Right atrium auricular region (tissue), 2 donors: ENCODE measurements at places on chromosomes 5 and 9. TPM values are rescaled to one million over a fixed set of nuclear protein-coding genes. Genes with fewer than 3 reads are reported as not detected.

DNA sequence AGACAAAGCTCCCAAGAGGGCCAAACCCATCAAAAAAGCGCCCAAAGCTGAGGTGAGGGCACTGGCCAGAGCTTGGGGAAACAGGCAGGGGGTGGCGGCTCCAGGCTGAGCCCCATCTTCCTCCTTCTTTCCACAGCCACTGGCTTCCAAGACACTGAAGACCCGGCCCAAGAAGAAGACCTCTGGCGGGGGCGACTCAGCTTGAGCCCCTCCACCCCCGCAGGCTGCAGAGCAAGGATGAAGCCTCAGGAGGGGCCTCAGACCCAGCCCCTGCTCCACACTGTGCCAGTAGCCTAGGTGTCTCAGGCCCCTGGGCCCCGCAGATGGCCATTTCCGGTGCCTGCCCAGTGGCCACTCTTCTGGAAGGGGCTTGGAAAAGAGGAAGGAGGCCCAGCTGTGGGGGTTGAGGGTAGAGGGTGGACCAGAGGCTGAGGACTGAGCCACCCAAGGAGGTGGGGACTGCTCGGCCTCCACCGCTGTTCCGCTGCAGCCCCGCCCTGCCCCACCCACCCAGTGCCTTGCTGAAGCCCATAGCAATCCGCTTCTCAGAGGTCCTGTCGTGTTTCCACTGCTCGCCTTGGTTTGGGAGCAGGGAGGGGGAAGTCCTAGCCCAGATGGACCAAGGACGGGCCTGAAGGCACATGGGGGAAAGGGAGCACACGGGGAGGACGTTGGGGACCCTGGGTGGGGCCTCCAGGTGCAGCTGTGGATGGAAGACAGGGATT lies 6.9 kb downstream of the REEP2 start:
- H3K27me3 ChIP-seq, result no peaks in the 10 kb centered on the region
- no peaks in the 10 kb centered on the region for H3K36me3 ChIP-seq
- no peaks in the 10 kb centered on the region for H3K4me1 ChIP-seq
- no peak for DNase-seq
- no peak overlapping the region for H3K27ac ChIP-seq

GRCh38 chr9:557601-558201 lies 283.8 kb upstream of the DMRT1 start:
- H3K4me1 ChIP-seq, result no peaks in the 10 kb centered on the region
- no peaks in the 10 kb centered on the region for H3K27me3 ChIP-seq
- no peak overlapping the region for H3K27ac ChIP-seq
- DNase-seq, result no peak
- H3K36me3 ChIP-seq, result no peaks in the 10 kb centered on the region

DNA sequence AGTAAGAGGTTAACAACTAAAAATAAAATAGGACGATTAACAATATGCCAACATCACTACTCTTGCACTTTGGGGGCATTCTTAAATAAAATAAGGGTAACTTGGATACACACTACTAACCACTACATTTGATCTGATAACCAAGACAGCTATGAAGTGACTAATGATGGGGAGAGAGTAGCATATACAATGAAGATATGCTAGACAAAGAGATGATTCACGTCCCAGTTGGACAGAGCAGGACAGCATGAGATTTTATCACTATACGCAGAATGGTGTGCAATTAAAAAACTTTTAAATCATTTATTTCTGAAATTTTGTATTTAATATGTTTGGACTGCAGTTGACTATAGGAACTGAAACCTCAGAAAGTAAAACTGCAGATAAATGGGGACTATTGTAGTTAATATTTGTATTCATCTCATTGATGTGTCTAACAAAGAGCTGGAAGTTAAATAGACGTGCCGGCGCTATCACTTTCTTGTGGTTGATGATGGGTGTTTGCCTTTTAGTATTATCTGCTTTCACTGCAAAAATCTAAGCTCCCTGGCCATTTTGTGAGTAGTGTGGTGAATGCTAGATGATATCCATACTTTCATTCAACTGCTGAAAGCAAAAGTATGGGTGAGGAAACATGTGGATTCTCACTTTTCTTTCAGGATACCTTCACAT lies 18.7 kb downstream of the GIN1 start:
- no peak for DNase-seq
- H3K36me3 ChIP-seq, result peaks cover 20% of the 10 kb centered on the region
- H3K27ac ChIP-seq, result no peak overlapping the region
- no peaks in the 10 kb centered on the region for H3K27me3 ChIP-seq
- H3K4me3 ChIP-seq, result no peak overlapping the region
- H3K4me1 ChIP-seq, result no peaks in the 10 kb centered on the region

- H3K27ac ChIP-seq, result no peak overlapping the region
- no peak for DNase-seq
- H3K27me3 ChIP-seq, result no peaks in the 10 kb centered on the region
Observed at GRCh38 chr5:83967417-83967816, 246.8 kb upstream of the HAPLN1 start.

- no peak overlapping the region for H3K4me3 ChIP-seq
- no peaks in the 10 kb centered on the region for H3K36me3 ChIP-seq
- H3K27me3 ChIP-seq, result no peaks in the 10 kb centered on the region
- no peak for DNase-seq
- peaks cover 7% of the 10 kb centered on the region for H3K4me1 ChIP-seq
Observed at GRCh38 chr5:96022971-96023370, 61.3 kb upstream of the ELL2 start.

- no peak overlapping the region for H3K27ac ChIP-seq
- no peaks in the 10 kb centered on the region for H3K27me3 ChIP-seq
- no peak for DNase-seq
- no peaks in the 10 kb centered on the region for H3K4me1 ChIP-seq
Observed at GRCh38 chr9:25117791-25118190, 560.5 kb downstream of the TUSC1 start.

GRCh38 chr5:102747386-102748166 lies 7.5 kb upstream of the PAM start:
- no peak overlapping the region for H3K4me3 ChIP-seq
- H3K27ac ChIP-seq, result no peak overlapping the region
- no peaks in the 10 kb centered on the region for H3K36me3 ChIP-seq

DNA sequence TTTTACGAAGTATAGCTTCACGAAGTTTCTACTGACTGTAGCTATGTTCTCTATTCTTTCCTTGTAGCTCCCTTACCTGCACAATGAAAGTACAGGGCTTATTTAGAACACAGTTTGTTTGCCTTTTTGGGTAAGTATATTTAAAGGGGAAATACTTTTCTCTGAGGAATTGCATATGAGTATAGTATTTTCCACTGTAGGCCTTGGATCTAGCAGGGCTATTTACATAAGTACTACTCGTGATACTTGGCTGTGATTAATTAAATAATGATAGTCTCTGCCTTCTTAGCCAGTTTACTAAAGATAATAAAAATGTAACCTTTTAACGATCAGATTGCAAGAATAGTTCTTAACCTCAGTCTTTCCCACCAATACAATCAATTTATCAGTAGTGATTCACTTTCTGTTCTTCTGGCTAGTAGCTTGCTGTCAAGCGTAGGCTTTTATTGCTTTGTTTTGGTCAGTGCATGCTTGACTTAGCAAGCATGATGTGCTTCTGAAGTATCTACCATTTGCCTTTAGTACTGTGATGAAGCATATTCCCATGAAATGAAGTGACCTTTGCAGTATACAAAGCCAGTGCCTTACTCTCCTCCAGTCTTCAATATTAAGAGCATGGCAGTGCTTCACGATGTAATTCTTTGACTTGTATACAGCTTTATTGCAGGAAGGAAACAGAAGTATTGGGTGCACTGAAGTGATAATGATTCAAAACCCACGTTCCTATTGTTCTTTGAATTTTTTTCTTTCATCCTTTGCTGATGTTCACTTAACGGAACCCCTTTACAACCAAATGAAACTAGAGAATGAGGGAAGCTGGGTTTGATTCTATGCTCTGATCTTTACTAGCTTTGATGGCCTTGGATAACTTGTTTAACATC lies 64.2 kb downstream of the SLC44A1 start:
- H3K36me3 ChIP-seq, result no peaks in the 10 kb centered on the region
- no peak overlapping the region for H3K4me3 ChIP-seq
- DNase-seq, result no peak
- no peaks in the 10 kb centered on the region for H3K4me1 ChIP-seq
- no peak overlapping the region for H3K27ac ChIP-seq
- no peaks in the 10 kb centered on the region for H3K27me3 ChIP-seq

DNA sequence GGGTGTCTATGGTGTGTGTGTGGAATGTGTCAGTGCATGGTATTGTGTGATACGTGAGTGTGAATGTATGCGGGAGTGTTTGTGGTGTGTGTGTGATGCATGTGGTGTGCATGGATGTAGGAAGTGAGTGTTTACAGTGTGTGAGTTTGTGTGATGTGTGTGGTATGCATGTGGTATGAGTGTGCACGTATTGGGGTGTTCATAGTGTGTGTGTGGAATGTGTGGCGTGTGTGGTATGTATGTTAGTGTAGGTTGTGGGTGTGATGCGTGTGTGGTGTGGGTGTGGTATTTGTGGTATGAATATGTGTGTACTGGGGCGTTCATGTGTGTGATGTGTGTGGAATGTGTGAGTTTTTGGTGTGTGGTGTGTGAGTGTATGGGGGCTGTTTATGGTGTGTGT lies 40.1 kb upstream of the BICD2 start:
- no peak for DNase-seq
- H3K4me1 ChIP-seq, result no peaks in the 10 kb centered on the region

- no peaks in the 10 kb centered on the region for H3K4me1 ChIP-seq
- no peak for DNase-seq
- H3K27ac ChIP-seq, result no peak overlapping the region
- H3K4me3 ChIP-seq, result no peak overlapping the region
- H3K36me3 ChIP-seq, result no peaks in the 10 kb centered on the region
Observed at GRCh38 chr5:73674669-73675004, 48.6 kb downstream of the ARHGEF28 start.

DNA sequence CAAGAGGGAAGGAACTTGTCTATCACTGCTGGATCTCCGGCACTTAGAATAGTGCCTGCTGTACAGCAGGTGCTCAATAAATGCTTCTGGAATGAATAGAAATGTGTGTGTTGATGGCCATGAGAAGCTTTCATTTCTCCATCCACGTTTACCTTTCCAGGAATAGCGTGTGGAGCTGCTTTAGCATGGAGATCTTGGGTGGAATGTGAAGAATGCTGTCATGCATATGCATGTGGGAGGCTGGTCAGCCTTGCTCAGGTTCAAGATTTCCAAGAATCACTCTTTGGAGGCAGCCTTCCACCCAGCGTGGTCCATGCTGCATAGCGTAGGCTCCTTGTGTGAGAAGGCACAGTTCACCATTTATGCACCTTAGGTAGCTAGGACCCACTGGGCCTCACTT lies 19.2 kb downstream of the COL15A1 start:
- H3K36me3 ChIP-seq, result no peaks in the 10 kb centered on the region
- no peaks in the 10 kb centered on the region for H3K4me1 ChIP-seq
- no peak overlapping the region for H3K27ac ChIP-seq
- no peak for DNase-seq

- H3K4me3 ChIP-seq, result no peak overlapping the region
- no peaks in the 10 kb centered on the region for H3K4me1 ChIP-seq
- H3K27ac ChIP-seq, result no peak overlapping the region
- no peak for DNase-seq
- H3K27me3 ChIP-seq, result no peaks in the 10 kb centered on the region
Observed at GRCh38 chr5:43691893-43692292, 88.9 kb downstream of the NNT start.

GRCh38 chr9:112078432-112078831 lies 96.7 kb downstream of the SUSD1 start:
- H3K27me3 ChIP-seq, result no peaks in the 10 kb centered on the region
- H3K36me3 ChIP-seq, result no peaks in the 10 kb centered on the region
- H3K27ac ChIP-seq, result no peak overlapping the region
- H3K4me3 ChIP-seq, result no peak overlapping the region
- H3K4me1 ChIP-seq, result peaks cover 20% of the 10 kb centered on the region
- DNase-seq, result no peak

- peaks cover 24% of the 10 kb centered on the region for H3K4me1 ChIP-seq
- H3K27me3 ChIP-seq, result no peaks in the 10 kb centered on the region
- no peaks in the 10 kb centered on the region for H3K36me3 ChIP-seq
- DNase-seq, result no peak
- H3K27ac ChIP-seq, result no peak overlapping the region
Observed at GRCh38 chr9:77954013-77954665, 77.5 kb downstream of the GNAQ start.

DNA sequence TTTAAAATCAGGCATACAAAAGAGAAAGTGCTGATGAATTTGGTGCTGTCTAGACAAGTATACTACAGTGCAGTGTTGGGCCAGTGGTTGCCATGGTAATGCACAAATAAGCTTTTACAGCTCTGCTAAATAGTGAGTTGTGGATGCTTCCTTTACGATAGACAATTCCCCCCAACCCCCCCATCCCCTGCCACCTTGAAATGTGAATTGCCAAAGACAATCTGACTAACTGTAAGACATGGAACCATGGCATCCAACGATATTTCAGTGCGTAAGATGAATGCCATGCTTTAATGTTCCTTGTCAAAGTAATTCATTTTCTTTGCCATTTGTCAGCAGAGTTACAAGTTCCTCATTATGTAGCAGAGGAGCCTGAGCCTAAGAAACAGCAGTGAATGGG lies 91.5 kb upstream of the NREP start:
- H3K36me3 ChIP-seq, result no peaks in the 10 kb centered on the region
- no peak overlapping the region for H3K27ac ChIP-seq
- no peaks in the 10 kb centered on the region for H3K27me3 ChIP-seq
- no peaks in the 10 kb centered on the region for H3K4me1 ChIP-seq
- no peak for DNase-seq

DNA sequence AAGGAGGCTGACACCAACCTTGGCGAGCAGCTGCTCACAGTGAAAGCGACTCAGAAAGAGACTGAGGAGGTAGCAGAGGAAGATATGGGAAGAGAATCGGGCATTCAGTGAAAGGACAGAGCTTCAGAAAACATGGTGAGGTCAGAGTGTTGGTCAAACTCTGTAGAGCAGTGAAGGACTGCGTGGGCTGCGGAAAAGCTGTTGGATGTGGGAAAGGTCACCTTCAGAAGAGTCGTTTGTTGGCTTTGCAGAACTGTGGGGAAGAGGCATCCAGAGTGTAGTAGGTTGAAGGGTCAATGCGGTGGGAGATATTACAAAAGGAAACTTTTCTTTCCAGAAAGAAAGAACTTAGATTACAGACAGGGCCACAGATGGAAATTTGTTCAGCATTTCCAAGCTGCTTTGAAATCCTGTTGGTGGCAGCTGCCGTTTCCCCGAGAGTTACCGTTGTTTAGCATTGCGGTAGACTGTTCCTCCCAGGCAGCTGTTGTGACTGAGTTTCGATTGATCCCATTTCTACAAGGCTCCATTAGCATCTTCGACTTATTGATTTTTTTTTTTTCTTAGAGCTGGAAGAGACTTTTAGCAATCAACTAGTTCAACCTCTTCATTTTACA lies 58.3 kb upstream of the AFAP1L1 start:
- peaks cover 46% of the 10 kb centered on the region for H3K4me1 ChIP-seq
- no peak overlapping the region for H3K4me3 ChIP-seq
- peaks cover 25% of the 10 kb centered on the region for H3K36me3 ChIP-seq
- no peak overlapping the region for H3K27ac ChIP-seq

SLC6A18 gene
- total RNA-seq, result not detected

PCDHGB1 gene
- total RNA-seq, result 3.3 TPM

RNF44 gene
- 10.7 TPM for total RNA-seq

TEX48 gene
- total RNA-seq, result not detected

GMCL2 gene
- not detected for total RNA-seq

IFNA13 gene
- not detected for total RNA-seq

TMC1 gene
- total RNA-seq, result not detected

NUTM2G gene
- not detected for total RNA-seq

MTREX gene
- total RNA-seq, result 56.7 TPM

IL5 gene
- not detected for total RNA-seq
